ENCODE measurements at places on chromosomes 6 and 20.

DNA sequence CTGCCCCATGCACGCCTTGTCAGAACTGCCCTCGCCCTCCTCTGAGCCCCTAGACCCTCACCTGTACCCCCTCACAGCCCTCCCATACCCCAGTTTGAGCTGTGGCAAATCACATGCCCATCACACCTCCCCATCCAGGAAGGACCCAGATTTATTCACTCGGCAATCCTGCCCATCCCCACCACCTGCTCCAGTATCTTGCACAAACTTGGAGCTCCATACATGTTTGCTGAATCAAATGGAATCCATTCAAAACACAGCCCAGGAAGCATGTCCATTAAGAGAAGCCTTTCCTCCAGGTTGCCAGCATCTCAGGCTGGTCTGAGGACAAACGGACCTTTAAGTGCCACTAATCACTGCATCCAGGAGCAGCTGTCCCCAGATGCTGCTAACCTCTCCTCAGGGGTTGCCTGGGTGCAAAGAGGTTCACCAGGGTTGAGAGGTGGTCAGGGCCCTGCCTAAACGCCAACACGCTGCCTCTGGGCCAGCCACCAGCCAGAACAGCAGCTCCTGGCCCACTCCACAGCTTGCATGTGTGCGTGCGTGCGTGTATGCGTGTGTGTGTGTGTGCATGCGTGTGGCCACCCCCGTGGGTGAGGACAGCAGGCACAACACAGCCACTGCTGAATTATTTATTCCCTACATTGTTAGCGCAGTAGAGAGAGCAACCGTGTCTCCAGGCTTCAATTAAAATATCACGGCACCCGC lies 31.0 kb downstream of the GRM4 start:
- DNase-seq: no peak

GRCh38 chr6:13718123-13718458 lies 6.5 kb upstream of the RANBP9 start:
- no peak for DNase-seq

- no peak for DNase-seq
Observed at GRCh38 chr20:31868853-31869672, 1.3 kb downstream of the DUSP15 start.

DNA sequence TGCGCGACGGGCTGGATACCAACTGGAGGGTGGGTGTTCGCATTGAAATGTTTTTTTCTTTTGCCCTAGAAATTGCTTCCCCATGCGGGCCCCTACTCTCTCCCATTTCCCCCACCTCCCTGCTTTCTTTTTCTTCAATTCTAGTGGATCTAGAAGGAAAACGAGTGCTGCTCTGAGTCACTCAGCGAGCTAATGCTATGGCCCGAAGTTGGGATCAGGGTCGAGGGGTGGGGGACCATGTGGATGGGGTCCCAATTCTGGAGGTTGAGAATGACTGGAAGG lies 71.5 kb downstream of the SOX4 start:
- DNase-seq: no peak

DNA sequence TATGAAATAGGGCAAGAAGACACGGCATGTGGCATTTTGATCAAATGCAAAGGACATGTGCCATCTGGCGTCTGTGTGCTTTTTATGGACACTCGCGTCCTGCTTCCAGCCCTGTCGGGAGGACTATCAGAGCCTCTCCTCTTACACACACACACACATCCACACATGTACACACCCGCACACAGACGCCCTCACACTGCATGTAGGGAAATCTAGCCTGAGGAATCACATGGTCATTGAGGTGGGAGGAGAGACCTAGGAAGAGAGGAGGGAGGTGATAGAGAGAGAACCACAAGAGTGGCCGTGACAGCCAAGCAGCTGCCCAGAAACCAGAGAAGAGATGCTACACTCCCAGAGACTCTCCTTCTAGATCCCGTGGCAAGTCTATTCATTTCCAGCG lies 105.9 kb upstream of the CDYL start:
- DNase-seq: no peak

DNA sequence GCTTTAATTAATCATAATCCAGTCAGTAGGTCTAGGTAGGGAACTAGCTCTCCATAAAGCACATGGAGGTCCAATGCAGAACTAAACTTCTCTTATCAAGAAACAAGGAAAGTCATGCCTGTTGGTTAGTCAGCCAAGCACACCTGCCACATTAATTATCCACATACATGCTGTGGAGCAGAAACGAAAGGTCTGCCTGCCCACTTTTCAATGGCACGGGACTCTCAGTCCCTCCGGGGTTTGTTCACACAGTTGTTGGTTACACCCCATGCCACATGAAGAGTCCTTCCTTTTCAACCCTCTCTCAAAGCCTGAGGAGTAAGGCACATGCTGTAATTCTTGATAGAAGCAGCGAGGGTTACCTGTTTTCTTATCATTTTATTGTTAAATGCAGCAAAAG lies 1096.4 kb upstream of the MAP3K7 start:
- DNase-seq: no peak

GRCh38 chr6:474453-475185 lies 83.1 kb downstream of the IRF4 start:
- no peak for DNase-seq

DNA sequence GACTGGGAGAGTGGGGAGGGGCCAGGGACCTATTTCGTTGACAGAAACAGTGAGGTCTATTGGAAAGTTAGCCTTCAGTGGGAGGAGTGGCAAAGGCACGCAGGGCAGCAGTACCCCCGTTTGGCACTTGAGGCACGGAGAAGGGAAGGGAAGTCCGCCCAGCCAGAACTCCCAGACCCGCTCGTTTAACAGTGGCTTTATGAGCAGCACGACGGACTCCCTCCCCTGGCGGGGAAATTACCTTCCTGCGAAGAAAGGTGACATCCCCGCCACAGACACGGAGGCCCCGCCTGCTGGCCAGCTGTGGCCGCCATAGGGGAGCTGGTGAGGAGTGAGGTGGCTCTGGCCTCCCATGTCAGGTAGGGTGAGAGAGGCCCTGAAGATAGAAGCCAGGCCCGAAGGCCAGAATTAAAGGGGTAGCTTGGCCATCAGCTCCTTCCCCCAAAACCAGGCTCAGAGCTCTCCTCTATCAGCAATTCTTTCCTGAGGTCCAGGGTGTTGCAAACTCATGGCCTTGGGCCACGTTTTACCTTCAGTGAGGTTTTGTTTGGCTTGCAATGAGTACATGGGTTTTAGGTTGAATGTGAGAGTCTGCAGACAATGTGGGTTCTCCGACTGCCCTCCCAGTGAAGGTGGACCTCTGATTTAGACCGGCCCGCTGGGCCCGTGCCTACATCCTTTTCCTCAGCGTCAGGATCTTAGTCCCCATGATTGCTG lies 123.7 kb downstream of the MRPL14 start:
- DNase-seq: no peak

- no peak for DNase-seq
Observed at GRCh38 chr20:46555370-46555956, 5.0 kb upstream of the OCSTAMP start.

GRCh38 chr6:36912586-36912985 lies 26.8 kb downstream of the C6orf89 start:
- peak; percentile 71 for DNase-seq

DNA sequence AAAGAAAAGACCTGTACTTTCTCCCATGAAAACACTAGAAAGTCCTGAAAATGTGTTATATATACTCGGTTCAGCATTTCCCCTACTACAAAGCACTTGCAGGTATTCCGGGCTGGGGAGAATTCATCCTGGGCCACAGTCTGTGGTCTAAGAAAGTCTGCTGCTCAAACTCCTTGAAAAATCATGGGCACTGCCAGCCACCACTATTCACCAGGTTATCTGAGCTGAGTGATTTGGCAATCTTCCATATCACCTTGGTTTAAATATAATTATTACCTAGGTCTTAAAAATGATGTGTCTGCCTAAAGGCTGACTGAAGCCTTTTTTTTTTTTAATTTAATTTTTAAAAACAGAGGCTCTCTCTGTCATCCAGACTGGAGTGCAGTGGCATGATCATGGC lies 11.3 kb downstream of the FKBP5 start:
- no peak for DNase-seq

DNA sequence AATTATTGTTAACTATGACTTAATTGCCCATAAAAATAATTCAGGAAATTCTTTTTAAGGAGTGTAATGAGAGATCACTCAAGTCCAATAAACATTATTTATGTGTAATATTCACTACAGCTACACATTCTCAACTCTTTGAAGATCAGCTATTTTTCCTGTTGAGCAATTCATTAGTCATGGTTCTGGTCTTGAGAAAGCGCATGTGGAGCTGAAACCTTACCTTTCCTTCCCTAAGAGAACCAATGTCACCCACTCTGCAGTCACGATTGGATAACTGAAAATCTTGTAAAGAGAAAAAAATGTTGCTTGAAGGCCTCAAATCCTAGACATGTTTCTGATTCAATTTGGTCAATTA lies 736.9 kb upstream of the MARCKS start:
- DNase-seq: peak; percentile 92
